HFFc6 (cell line): ENCODE measurements at places on chromosomes 13 and 19. TPM values are rescaled to one million over a fixed set of nuclear protein-coding genes. Genes with fewer than 3 reads are reported as not detected.

LGALS4 gene
- total RNA-seq = not detected in 3 replicates

DNA sequence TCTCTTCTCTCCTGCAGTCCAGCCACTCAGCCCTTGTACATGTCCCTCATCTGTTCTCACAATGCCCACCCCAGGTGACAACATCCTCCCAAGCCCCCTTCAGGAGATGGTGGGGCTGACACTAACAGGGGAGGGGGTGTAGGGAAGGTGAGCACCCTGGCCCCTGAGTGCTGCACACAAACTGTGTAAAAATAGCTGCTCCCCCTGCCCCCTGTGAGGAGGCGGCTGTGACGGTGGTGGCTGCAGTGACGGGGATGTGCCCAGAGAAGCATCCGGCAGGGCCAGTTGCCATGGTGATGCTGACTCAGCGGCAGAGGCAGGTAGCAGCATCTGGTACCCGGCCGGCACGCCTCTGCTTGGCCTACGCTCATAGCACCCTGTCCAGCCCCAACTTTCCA lies 13.0 kb upstream of the JUND start:
- no peak overlapping the region for H3K4me3 ChIP-seq
- peak; percentile 20 for DNase-seq
- no peaks in the 10 kb centered on the region for H3K36me3 ChIP-seq

DNA sequence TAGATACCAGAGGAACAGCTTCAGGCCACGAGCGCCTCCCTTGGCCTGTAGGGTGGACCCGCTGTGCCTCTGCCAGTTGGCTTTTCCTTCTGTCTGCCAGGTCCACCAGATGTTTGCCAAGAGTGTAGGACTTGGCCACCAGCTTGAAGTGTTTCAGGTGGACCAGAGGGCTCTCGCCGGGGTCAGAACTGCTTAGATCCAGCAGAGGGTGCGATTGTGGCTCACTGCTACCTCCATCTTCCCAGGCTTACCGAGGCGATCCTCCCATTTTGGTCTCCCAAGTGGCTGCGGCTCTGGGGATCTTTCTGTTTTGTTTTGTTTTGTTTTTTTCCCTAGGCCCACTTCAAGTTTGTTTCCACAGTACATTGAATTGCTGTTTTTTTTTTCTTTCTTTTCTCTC lies 23.0 kb upstream of the ZNF730 start:
- DNase-seq = no peak
- no peak overlapping the region for H3K4me3 ChIP-seq
- H3K36me3 ChIP-seq = peaks cover 48% of the 10 kb centered on the region
- H3K27ac ChIP-seq = no peak overlapping the region

GRCh38 chr13:46182491-46182877 lies 507 bp upstream of the LCP1 start:
- no peak overlapping the region for H3K4me3 ChIP-seq
- peaks cover 2% of the 10 kb centered on the region; the same call in 1 of the 2 replicates for H3K27me3 ChIP-seq
- no peak overlapping the region for H3K27ac ChIP-seq
- no peak for DNase-seq
- H3K4me1 ChIP-seq = no peaks in the 10 kb centered on the region
- H3K36me3 ChIP-seq = no peaks in the 10 kb centered on the region

DNA sequence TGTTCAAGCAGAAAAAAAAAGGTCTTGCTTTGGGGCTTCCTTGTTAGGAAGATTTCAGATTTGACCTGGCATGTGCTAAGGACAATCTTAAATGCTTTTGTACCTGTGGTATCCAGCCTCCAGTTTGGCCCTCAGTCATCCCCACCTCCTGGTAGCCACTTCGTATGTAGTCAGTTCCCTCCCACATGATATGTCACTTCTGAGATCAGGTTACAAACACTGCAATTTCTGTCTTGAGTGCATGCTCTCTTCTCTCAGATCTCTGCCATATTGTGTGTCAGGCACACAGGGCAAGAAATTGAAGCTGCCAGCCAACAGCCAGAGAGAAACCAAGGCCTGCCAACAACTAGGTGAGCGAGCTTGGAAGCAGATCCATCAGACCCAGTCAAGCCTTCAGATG lies 60.3 kb upstream of the STARD13 start:
- H3K27me3 ChIP-seq = no peaks in the 10 kb centered on the region; the same call in 1 of the 2 replicates
- no peak overlapping the region for H3K27ac ChIP-seq
- peaks cover 7% of the 10 kb centered on the region; the same call in 1 of the 2 replicates for H3K36me3 ChIP-seq
- peaks cover 35% of the 10 kb centered on the region for H3K4me1 ChIP-seq

FUT3 gene
- total RNA-seq = not detected in 3 replicates

DNA sequence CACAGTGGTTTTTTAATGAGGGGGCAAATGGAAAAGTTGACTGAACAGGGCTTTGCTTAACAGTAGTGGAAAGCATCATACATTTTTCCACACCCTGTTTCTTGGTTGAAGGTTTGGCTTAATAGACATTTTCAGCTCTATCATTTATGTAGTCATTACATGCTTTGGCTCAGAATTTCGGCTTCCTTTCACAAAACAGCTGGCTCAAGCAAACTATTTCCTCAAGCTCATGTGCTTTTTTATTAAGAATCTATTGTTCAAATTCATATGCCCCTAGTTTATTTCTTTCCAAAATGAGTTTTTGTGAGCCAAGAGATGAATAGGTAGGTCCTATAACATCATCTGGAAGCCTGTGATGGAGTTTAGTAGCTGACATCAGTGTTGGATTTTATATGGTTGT lies 113.8 kb downstream of the SLITRK6 start:
- no peaks in the 10 kb centered on the region for H3K4me1 ChIP-seq
- no peak for DNase-seq
- no peaks in the 10 kb centered on the region for H3K36me3 ChIP-seq
- no peak overlapping the region for H3K27ac ChIP-seq

GRCh38 chr19:48619692-48620585 lies 633 bp downstream of the SPHK2 start:
- H3K4me3 ChIP-seq = peak overlapping the region; percentile 94
- peaks cover 48% of the 10 kb centered on the region for H3K4me1 ChIP-seq
- peaks cover 55% of the 10 kb centered on the region for H3K36me3 ChIP-seq
- DNase-seq = peak; percentile 53

HSH2D gene
- total RNA-seq = not detected in 3 replicates

GRCh38 chr13:37442996-37443395 lies 155.6 kb downstream of the POSTN start:
- H3K4me3 ChIP-seq = no peak overlapping the region
- H3K4me1 ChIP-seq = peaks cover 41% of the 10 kb centered on the region

- no peak overlapping the region for H3K4me3 ChIP-seq
- H3K27me3 ChIP-seq = no peaks in the 10 kb centered on the region; the same call in 1 of the 2 replicates
- no peak overlapping the region for H3K27ac ChIP-seq
- 0 out of 2 replicates have a peak, but pooled peaks cover 7% of the 10 kb centered on the region for H3K4me1 ChIP-seq
- no peak for DNase-seq
These were observed 20.2 kb downstream of the TMEM150B start for GRCh38 chr19:55304980-55305379.

GRCh38 chr13:29317828-29318227 lies 277.7 kb downstream of the SLC7A1 start:
- H3K36me3 ChIP-seq = no peaks in the 10 kb centered on the region
- H3K4me3 ChIP-seq = no peak overlapping the region
- H3K4me1 ChIP-seq = no peaks in the 10 kb centered on the region
- DNase-seq = no peak
- H3K27me3 ChIP-seq = peaks cover 13% of the 10 kb centered on the region; the same call in 1 of the 2 replicates
- no peak overlapping the region for H3K27ac ChIP-seq

DNA sequence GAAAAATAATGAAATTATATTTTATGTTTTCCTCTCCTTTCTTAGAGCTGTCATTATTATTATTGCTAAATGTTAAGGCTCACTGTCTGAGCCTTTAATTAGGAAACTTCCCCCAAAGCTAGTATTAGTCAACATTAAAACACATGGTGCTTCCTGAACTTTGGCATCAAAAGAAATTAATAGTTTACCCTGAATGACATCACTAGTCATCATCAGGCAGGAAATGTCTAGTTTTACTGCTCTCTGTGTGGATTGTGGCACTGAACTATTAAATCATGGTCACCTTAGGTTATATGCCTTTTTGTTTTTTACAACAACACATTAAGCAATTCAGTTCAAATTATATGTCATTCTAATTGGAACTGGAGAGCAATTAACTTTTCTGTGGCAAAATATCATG lies 595.5 kb downstream of the SLITRK1 start:
- H3K4me3 ChIP-seq = no peak overlapping the region
- H3K27me3 ChIP-seq = no peaks in the 10 kb centered on the region
- H3K36me3 ChIP-seq = 0 out of 2 replicates have a peak, but pooled peaks cover 4% of the 10 kb centered on the region
- peak; percentile 40 for DNase-seq
- H3K4me1 ChIP-seq = peaks cover 41% of the 10 kb centered on the region

IZUMO2 gene
- total RNA-seq = not detected in 2 replicates

PGLYRP1 gene
- total RNA-seq = not detected in 3 replicates

- peaks cover 7% of the 10 kb centered on the region; the same call in 1 of the 2 replicates for H3K36me3 ChIP-seq
- no peaks in the 10 kb centered on the region; the same call in 1 of the 2 replicates for H3K27me3 ChIP-seq
- peak overlapping the region; percentile 39 for H3K27ac ChIP-seq
- peaks cover 44% of the 10 kb centered on the region for H3K4me1 ChIP-seq
- peak overlapping the region; percentile 85 for H3K4me3 ChIP-seq
These were observed 63.9 kb upstream of the STARD13 start for GRCh38 chr13:33349288-33349985.

GRCh38 chr13:28001837-28002473 lies 13.5 kb upstream of the URAD start:
- no peaks in the 10 kb centered on the region for H3K36me3 ChIP-seq
- peaks cover 4% of the 10 kb centered on the region; the same call in 1 of the 2 replicates for H3K27me3 ChIP-seq
- no peak overlapping the region for H3K4me3 ChIP-seq
- no peak for DNase-seq
- peaks cover 5% of the 10 kb centered on the region; the same call in 1 of the 2 replicates for H3K4me1 ChIP-seq

GRCh38 chr19:33406521-33407139 lies 33.1 kb downstream of the CEBPG start:
- no peak overlapping the region for H3K4me3 ChIP-seq
- no peaks in the 10 kb centered on the region for H3K36me3 ChIP-seq
- no peak overlapping the region for H3K27ac ChIP-seq
- no peaks in the 10 kb centered on the region for H3K27me3 ChIP-seq

DNA sequence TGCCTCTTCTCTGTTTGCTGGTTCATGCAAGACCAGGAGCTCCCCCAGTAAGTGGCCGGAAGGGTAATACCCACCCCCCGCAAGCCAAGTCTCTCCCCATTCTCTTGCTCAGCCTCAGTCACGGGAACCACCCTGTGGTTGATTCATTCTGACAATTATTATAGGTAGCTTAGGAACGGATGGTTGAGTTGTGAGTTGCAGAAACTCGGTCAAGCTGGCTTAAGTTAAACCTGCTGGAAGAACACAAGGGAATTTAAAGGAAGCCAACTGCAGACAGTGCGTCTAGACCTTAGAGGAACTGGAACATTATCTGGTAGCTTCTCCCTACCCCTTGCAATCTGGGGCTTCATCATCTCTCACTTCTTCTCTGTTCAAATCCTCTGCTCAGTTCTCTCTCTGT lies 8.9 kb downstream of the FPR1 start:
- peaks cover 16% of the 10 kb centered on the region for H3K27me3 ChIP-seq
- peaks cover 35% of the 10 kb centered on the region for H3K4me1 ChIP-seq
- peak; percentile 37 for DNase-seq
- peak overlapping the region; percentile 56; the same call in 1 of the 2 replicates for H3K27ac ChIP-seq
- H3K4me3 ChIP-seq = peak overlapping the region; percentile 16; the same call in 1 of the 2 replicates

VSTM2B gene
- not detected in 3 replicates for total RNA-seq

DNA sequence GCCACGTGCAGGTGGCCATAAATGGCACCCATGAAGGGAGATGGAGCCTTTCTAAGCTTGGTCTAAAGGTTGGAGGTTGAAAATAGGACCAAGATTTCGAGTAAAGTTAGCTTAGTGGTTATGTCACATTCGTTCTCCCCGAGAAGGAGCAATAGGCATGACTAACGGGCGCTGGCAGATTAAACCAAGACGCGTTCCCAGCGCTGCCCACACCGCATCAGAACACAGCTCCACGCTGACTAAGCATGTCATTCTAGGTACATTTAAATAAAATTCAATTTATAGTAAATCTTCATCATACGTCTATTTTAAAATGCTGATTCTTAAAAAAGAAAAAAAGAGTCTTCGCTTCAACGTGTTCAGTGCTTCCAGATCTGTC lies 95.0 kb upstream of the IRS2 start:
- H3K4me3 ChIP-seq = no peak overlapping the region
- no peaks in the 10 kb centered on the region for H3K36me3 ChIP-seq
- H3K4me1 ChIP-seq = no peaks in the 10 kb centered on the region
- H3K27ac ChIP-seq = no peak overlapping the region

C19orf33 gene
- total RNA-seq = not detected in 3 replicates

- no peaks in the 10 kb centered on the region for H3K27me3 ChIP-seq
- H3K36me3 ChIP-seq = no peaks in the 10 kb centered on the region; the same call in 1 of the 2 replicates
- peak overlapping the region; percentile 9; the same call in 1 of the 2 replicates for H3K4me3 ChIP-seq
- no peaks in the 10 kb centered on the region for H3K4me1 ChIP-seq
These were observed 6.1 kb upstream of the ZNF681 start for GRCh38 chr19:23764781-23765180.

GRCh38 chr13:73428137-73428536 lies 369.3 kb downstream of the KLF5 start:
- H3K27ac ChIP-seq = peak overlapping the region; percentile 42
- no peaks in the 10 kb centered on the region for H3K27me3 ChIP-seq
- peaks cover 57% of the 10 kb centered on the region for H3K4me1 ChIP-seq

DNA sequence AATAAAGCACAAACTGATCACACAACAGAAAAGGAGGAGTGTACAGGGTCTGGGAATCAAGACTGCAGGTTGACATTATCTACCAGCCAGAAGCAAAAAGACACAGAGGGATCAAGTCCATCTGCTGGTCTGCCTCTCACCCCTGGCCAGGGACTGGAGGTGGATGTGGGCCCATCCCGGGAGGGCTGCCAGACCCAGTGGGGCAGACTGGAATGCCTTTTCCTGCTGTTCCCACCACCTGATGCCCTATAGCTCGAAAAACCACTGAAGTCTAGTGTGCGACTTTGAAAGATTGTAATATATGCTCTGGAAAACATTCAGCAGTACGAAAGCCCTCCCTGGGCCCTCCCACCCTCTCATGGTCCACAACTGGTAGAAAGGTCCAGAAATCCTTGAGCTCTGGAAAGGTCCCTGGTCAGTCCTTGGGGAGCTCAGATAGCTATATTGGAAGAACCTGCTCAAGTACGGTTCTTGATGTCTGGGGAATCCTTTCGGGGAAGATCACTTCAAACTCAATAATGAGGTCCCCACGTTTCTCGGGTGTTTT lies 2.6 kb downstream of the DNAJB1 start:
- H3K27ac ChIP-seq = peak overlapping the region; percentile 84; the same call in 1 of the 2 replicates
- DNase-seq = no peak
- peaks cover 15% of the 10 kb centered on the region for H3K27me3 ChIP-seq
- peak overlapping the region; percentile 98 for H3K4me3 ChIP-seq

GRCh38 chr19:5129691-5130090 lies 160.8 kb downstream of the KDM4B start:
- H3K36me3 ChIP-seq = no peaks in the 10 kb centered on the region
- H3K4me1 ChIP-seq = no peaks in the 10 kb centered on the region

DNA sequence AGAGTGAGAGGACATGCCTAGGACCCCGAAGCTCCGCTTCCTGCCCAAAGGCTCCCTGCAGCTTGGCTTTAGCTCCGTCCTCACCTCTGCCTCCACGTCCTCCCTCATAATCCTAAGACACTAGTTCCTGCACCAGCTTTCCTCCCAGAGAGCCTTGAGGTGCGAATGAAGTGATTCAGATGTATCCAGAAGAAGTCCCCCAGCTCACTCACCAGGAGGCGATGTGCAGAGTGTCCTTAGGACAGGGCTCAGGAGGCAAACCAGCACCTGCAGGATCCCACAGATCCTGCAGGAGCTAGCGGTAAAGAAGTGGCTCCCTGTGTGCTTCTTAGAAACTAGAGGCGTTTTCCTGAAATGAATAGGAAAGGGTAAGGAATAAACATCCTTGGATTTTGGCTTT lies 109.7 kb downstream of the HSPH1 start:
- no peak overlapping the region for H3K27ac ChIP-seq
- DNase-seq = no peak
- peaks cover 18% of the 10 kb centered on the region for H3K4me1 ChIP-seq
- no peak overlapping the region for H3K4me3 ChIP-seq

- peak overlapping the region; percentile 93 for H3K27ac ChIP-seq
- peaks cover 4% of the 10 kb centered on the region for H3K27me3 ChIP-seq
- peaks cover 35% of the 10 kb centered on the region for H3K4me1 ChIP-seq
- H3K36me3 ChIP-seq = peaks cover 16% of the 10 kb centered on the region
These were observed 1.2 kb upstream of the GRAMD1A start for GRCh38 chr19:34998777-34999497.

- DNase-seq = no peak
- peaks cover 16% of the 10 kb centered on the region for H3K27me3 ChIP-seq
- no peak overlapping the region for H3K4me3 ChIP-seq
- H3K36me3 ChIP-seq = no peaks in the 10 kb centered on the region
These were observed 378.4 kb downstream of the KCNRG start for GRCh38 chr13:50393628-50394027.
